ENCODE measurements at places on chromosomes 5 and 9.

GRCh38 chr9:122225312-122226141 is 3.2 kb downstream of the LHX6 start:
- no peak for DNase-seq

- no peak for DNase-seq
Measured at GRCh38 chr5:154487541-154487940, 9.5 kb upstream of the HAND1 start.

- DNase-seq = no peak
Measured at GRCh38 chr5:83487155-83487554, 15.6 kb downstream of the VCAN start.

GRCh38 chr5:61137835-61138234 is 24.4 kb downstream of the SMIM15 start:
- no peak for DNase-seq

DNA sequence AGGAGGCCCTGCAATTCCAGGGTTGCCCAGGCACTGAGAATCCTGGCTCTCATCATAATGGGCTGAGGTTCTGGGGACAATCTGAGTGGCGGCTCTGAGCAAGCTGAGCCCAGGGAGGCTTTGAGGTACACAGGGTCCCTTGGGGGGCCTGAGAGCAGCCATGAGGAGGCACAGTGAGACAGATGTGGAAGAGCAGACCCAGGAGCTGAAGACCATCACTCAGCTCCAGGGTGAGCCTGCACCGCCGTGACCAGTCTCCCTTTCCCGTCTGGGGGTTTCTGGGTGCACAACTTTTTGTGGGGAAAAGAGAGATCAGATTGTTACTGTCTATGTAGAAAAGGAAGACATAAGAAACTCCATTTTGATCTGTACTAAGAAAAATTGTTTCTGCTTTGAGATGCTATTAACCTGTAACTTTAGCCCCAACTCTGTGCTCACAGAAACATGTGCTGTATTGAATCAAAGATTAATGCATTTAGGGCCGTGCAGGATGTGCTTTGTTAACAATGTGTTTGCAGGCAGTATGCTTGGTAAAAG is at the start of gene CCDC183:
TSS of gene CCDC183 (plus strand) at position 101 of the 537 bp plus-strand sequence. CDS start at position 161, 60 bp downstream.
- DNase-seq = no peak

DNA sequence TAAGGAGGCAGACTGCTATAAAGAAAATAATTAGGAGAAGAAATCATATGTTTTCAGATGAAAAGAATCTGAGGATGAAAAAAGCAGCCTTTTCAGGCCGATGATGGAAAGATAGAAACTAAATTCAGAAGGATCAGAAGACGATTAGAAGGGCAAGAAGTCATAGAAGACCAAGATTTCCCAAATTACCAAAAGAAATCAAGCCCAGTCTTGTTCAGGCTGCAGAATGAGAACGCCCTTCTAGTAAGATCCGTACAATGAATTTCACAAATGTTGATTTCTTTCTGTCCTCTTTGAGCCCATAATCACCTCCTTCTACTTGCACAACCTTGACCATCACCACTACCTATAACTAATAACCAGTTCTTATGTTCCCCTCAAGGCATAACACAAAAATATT is 114.6 kb upstream of the CCDC152 start:
- no peak for DNase-seq

DNA sequence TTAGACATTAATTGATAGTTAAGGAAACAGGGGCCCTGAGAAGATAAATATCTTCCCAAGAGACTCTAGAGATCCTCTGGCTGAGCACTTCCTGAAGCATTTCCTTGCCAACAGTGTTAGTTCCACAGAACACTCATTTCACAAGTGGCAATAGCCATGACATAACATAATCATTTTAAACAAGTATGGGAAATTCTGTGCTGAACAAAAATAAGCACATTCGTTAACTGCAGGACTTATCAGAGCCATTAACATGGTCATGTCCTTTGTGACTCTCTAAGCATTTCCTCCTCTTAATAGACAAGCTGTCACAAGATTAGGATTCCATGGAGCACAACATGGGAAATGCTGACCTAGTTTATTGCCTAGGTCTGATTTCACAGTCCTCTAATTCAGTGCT is 184.9 kb downstream of the SNX18 start:
- no peak for DNase-seq

- DNase-seq = no peak
Measured at GRCh38 chr9:125841444-125841843, 94.3 kb downstream of the PBX3 start.

GRCh38 chr5:61330341-61330844 is 1.7 kb upstream of the ZSWIM6 start:
- peak; percentile 59 for DNase-seq

DNA sequence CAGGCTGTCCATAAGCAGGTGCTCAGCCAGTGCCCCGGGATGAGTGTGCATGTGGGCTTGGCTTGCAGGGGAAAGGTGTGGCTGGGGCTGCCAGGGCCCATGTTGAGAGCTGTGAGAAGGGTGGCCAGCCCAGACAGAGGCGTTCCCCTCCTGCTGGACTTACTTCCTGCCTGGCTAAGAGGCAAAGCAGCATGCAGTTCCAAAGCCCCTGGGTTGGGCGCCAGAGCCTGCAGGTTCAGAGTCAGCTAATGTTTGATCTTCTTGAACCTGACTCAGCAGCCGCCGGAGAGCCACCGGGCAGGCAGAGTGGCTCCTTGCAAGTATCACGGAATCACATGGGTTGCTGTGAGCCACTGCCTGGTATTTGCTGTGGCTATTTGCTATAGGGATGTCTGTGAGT is 168.4 kb upstream of the MAP1B start:
- DNase-seq = peak; percentile 87

DNA sequence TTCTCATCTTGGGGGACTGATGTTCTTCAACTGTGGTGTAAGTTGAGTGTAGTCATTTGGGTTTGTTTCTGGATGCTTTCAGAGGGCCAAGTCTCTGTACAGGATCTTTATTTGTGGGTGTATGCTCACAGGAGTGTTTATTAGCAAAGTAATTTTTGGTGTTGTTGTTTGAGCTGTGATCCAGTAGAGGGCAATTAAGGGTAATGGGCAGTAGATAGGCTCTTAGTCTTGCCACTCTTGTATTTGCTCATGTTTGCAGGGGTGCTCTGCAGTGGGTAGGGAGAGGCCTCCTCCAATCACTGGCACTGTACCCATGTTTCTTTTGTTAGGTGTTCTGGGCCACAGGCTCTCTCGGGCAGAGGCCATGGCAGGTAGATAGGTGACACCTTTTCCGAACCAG is 45.9 kb upstream of the ITGA2 start:
- DNase-seq = no peak

DNA sequence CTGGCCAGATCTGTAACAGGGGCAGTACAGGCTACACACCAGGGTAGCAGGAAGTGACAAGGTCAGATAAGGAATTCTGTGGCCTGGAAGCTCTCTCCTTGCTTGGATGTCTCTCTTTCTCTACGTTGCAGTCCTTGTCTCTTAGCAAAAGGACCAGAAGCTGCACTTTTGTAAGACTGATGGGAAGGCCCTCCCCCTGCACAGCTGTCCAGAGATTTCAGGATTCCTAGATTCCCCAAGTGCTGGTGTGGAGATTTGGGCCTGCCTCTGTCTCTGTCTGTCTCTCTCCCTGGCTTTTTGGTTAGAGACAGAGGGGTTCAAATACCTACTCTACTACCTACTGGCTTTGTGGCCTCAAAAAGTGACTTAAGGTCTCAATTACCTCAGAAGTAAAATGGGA is 10.0 kb upstream of the CNTFR start:
- no peak for DNase-seq

- DNase-seq = peak; percentile 76
Measured at GRCh38 chr9:137441289-137441934, at the start of gene ENTPD8. ENTPD8 (minus strand) TSS chr9:137441357; CDS start chr9:137438285, 3,072 bp downstream.

DNA sequence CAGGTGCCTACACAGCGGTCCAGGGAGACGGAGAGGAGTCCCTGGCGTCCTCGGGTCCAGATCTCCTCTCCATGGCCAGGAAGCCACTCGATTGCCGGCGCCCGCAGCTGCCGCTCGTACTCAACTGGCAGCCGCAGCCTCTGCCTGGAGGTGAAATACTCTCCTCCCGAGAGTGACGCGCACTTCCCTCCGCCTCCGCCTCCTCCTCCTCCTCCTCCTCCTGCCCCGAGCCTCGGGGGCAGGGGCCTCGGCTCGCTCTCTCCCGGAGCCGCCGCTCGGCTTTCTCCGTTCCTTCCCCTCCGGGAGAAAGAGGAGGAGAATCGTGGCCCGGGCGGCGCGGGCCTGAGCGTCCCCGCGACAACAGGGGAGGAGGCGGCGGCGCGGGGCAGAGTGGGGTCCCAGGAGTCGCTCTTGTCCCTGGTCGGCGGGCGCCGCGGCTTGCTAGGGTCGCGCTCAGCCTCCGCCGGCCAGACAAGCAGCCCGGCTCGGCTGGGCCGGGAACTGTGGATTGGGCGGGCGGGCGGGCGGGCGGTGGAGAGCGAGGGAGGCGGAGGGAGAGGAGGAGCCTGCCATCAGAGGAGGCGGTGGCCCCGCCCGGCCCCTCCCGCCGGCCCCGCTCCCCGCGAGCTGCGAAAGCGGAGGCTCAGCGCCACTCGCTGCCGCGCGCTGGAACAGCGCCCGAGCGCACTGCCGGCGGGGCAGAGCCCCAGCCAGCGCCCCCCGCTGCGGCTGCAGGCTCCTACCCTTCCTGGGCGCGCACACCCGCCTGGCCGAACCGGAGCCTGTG is at the start of gene CEMIP2:
TSS of gene CEMIP2 (minus strand) at position 126 of the 787 bp plus-strand sequence. CDS start 18,140 bp downstream, outside the sequence.
- DNase-seq = peak; percentile 60

- no peak for DNase-seq
Measured at GRCh38 chr9:79266986-79267385, 304.8 kb upstream of the TLE4 start.

- no peak for DNase-seq
Measured at GRCh38 chr9:91503673-91504081, 80.0 kb upstream of the NFIL3 start.

- no peak for DNase-seq
Measured at GRCh38 chr9:129485145-129485774, 135.6 kb downstream of the C9orf50 start.

GRCh38 chr5:141816598-141817399 is 61.4 kb downstream of the PCDH1 start:
- no peak for DNase-seq

GRCh38 chr9:7790819-7791182 is 8.8 kb downstream of the DMAC1 start:
- no peak for DNase-seq

DNA sequence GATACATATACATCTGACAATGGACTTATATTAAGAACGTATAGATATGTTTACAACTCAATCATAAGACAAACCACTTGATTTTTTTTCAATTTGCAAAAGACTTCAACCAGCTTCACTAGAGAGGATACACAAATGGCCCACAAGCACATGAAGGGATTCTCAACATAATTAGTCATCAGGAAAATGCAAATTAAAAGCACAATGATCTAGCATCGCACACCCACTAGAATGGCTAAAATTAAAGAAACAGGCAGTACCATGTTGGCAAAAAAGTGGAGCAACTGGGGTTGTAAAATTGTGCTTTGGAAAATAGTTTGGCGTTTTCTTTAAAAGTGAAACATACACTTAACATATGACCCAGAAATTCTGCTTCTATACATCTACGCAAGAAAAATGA is 80.0 kb upstream of the TRIO start:
- no peak for DNase-seq

GRCh38 chr5:176734756-176735342 is 75.5 kb upstream of the UNC5A start:
- no peak for DNase-seq

DNA sequence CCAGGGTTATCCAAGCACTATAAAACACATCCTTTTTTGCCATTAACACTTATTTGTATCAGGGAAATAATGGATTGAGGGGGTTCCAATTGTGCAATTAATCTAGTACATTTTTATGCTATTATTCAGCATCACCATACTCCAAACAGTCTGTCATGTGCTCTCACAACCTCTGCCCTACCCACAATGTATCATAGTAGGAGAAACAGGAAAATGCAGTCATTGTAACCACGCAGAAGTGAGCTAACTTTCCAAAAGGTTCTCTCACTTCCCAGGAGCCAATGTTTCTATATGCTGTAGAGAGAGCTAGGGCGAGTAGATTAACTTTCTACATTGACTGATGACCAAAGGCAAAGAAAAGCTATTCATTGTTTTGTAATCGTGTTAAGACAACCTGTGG is 29.8 kb downstream of the DAB2 start:
- DNase-seq = no peak

- DNase-seq = no peak
Measured at GRCh38 chr9:69502671-69503301, 169.4 kb downstream of the APBA1 start.

Data from A549 (cell line).